ENCODE measurements at places on chromosomes 7 and 10. TPM values are rescaled to one million over a fixed set of nuclear protein-coding genes. Genes with fewer than 3 reads are reported as not detected.

FRMPD2 gene
- total RNA-seq: 3.3 TPM

PLA2G12B gene
- total RNA-seq: 0.41 TPM

AEBP1 gene
- total RNA-seq: 4.1 TPM

URGCP gene
- total RNA-seq: 42.8 TPM

SFRP4 gene
- total RNA-seq: 1.2 TPM

ZMIZ1 gene
- total RNA-seq: 19.6 TPM

ACHE gene
- 11.0 TPM for total RNA-seq

TSPAN33 gene
- 4.1 TPM for total RNA-seq

All from frontal cortex (tissue), 4 donors.